Effector memory CD8-positive, alpha-beta T cell (primary cell): ENCODE measurements at places on chromosomes 5 and 9.

DNA sequence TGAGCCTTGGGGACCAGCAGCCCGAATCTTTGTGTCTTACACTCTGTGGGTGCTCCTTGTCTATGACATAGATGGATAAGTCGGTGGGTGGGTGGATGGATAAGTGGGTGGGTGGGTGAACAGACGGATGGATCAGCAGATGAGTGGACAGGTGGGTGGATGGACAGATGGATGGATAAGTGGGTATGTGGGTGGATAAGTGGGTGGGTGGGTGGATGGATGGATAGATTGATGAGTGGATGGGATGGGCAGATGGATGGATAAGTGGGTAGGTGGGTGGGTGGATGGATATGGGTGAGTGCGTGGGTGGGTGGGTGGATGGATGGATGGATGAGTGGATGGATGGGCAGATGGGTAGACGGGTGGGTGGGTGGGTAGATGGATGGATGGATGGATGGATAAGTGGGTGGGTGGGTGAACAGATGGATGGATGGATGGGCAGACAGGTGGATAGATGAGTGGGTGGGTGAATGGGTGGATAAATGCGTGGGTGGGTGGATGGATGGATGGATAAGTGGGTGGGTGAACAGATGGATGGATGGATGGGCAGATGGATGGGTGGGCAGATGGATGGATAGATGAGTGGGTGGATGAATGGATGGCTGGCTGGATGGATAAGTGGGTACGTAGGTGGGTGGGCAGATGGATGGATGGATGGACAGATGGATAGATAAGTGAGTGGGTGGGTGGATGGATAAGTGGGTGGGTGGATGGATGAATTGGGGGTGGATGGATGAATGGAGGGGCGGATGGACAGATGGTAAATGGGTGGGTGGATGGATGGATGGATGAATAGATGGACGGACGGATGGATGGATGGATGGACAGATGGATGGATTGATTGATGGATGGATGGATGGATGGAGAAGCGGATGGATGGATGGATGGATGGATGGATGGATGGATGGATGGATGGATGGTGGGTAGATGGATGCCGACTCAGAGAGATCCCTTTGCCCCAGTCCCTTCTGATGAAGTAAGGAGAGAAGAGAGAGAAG lies 121.2 kb downstream of the VAV2 start:
- H3K27ac ChIP-seq, result no peak overlapping the region
- H3K4me1 ChIP-seq, result peaks cover 8% of the 10 kb centered on the region
- no peak for DNase-seq

- H3K4me1 ChIP-seq, result no peaks in the 10 kb centered on the region
- H3K27ac ChIP-seq, result no peak overlapping the region
- H3K36me3 ChIP-seq, result no peaks in the 10 kb centered on the region
- no peak overlapping the region for H3K4me3 ChIP-seq
- DNase-seq, result no peak
Observed at GRCh38 chr5:125011419-125011818, 265.0 kb upstream of the ZNF608 start.

GRCh38 chr5:37722236-37723161 lies 117.3 kb downstream of the GDNF start:
- no peaks in the 10 kb centered on the region for H3K27me3 ChIP-seq
- peak overlapping the region; percentile 62 for H3K27ac ChIP-seq
- H3K36me3 ChIP-seq, result peaks cover 7% of the 10 kb centered on the region
- DNase-seq, result no peak
- peaks cover 14% of the 10 kb centered on the region for H3K4me1 ChIP-seq
- peak overlapping the region; percentile 7 for H3K4me3 ChIP-seq

GRCh38 chr9:34179213-34180136 lies 632 bp downstream of the UBAP1 start:
- peaks cover 9% of the 10 kb centered on the region for H3K4me1 ChIP-seq
- peak overlapping the region; percentile 91 for H3K4me3 ChIP-seq
- peak; percentile 11 for DNase-seq
- peak overlapping the region; percentile 97 for H3K27ac ChIP-seq

- no peak for DNase-seq
- no peak overlapping the region for H3K27ac ChIP-seq
- no peaks in the 10 kb centered on the region for H3K4me1 ChIP-seq
Observed at GRCh38 chr5:121144764-121145163, 680.7 kb downstream of the PRR16 start.
